ENCODE measurements at places on chromosomes 6 and 20.

- no peak for DNase-seq
Observed at GRCh38 chr20:38685853-38686473, 38.3 kb upstream of the SLC32A1 start.

DNA sequence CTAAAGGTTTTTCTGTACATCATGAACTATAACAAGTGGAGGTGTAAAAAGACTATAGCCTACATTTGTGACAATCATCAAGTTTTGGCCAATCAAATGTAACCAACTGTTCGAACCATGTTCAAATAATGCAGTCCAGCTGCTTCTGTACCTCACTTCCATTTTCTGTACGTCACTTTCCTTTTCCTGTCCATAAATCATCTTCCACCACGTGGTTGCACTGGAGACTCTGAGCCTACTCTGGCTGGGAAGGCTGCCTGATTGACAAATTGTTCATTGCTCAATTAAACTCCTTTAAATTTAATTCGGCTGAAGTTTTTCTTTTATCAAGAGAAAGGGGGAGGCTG lies 270.4 kb upstream of the JARID2 start:
- DNase-seq: no peak

DNA sequence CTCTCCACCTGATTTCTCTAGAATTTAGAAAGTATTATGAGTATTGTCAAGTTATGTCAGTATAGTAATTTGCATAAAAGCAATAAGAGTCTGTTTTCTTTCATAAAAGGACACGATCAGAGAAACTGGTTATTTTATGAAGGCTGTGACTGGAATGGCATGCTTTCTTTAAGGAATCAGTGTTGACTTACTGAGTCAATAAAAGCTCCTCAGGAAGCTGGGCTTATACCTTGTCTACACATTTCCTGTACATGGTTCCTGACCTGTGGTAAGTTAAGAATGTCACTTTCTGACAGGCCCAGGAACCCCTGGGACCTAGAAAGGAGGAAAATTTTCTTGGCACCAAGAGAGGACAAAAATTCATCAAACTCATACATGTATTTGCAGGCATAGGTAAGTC lies 1224.0 kb upstream of the ADGRB3 start:
- DNase-seq: no peak

DNA sequence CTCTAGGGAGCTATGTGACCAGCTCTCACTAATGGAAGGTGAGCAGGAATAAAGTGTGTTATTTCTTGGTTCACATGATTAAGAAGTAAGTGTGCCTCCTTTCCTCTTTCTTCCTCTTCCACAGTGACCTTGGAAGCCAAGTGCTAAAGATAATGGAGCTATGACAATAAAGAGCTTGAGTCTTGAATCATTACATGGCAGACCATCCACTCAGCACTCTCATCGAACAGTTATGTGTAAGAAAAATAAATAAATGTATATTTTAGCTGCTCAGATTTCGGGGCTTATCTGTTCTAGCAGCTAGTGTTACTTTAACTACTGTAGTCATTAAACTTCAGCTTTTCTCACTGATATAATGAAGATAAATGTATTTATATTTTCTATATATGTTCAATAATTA lies 72.9 kb downstream of the HDGFL1 start:
- DNase-seq: no peak

GRCh38 chr6:1055015-1055921 lies 256.6 kb upstream of the FOXQ1 start:
- no peak for DNase-seq

- no peak for DNase-seq
Observed at GRCh38 chr6:75300531-75300855, 15.9 kb upstream of the TMEM30A start.

DNA sequence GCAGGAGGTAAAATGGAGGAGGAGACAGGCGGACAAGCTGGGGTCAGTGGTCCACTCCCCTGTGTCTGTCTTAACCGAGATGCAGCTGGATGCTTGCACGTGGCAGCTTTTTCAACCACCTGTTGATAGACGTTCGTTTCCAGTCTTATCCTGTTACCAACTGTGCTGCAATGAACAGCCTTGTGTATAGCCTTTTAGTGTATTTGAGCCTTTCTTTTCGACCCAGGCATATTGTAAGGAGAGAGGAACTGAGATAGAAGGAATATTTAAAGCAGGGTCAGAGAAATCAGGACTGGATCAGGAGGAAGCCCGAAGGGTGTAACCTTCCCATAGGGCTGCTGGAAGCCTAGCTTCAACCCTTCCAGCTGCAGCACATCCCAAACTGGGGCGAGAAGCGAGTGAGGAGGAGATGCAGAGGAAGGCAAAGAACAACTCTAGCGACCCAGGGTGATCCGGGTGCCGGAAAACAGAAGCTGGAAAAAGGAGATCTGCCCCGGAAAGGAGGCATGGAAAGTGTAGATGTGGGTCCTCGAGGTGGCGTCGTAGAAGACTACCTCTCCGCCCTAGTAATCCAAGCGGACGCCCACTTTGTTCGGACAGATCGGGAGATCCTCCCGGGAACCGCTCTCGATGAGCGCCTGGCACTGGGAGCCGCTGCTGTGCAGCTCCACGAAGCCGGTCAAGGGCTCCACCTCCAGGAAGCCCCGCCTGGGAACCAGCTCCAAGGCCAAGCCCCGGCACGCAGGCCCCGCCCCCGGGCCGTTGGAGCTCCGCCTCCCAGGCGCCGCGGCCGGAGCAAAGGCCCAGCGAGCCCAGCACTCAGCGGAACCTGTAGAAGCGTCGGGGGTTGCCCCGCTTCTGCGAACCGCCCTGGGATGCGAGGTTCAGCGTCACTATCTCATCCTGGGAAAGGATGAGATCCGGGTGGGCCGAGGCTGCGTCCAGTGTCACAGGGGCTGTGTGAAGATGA lies 11.2 kb downstream of the TRIM31 start:
- DNase-seq: peak; percentile 61

DNA sequence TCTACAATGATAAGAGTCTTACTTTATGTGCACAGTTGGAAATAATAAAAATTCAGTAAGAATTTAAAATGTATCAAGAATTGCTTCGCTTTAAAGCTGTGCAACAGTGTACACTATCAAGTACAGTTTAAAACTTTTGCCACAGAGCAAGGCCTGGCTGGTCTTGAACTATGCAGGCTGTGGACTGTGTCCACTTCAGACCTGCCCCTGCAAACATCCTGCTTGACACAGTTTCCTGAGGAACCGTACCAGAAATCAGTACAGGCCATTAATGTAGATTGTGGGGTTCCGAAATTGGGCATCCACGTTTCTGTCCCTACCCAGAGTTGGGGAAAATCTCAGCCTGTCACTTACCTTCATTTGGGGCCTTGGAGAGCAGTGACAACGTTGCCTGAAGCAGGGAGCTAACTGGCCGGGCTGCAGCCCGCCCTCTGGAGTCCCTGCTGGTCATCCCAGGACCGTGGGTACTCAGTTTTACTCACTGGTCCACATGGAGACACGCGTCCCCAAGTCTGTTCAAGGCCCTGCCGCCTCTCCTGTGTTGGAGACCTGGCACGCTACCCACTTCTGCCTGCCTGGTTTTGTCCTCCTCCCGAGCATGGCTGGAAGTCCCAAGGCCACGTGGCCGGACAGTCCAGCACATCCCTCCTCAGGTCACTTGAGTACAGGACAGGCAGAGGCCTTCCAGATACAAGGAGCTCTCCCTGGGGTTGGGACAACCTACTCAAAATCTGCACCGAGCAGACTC lies 8.4 kb downstream of the NINL start:
- DNase-seq: no peak

- no peak for DNase-seq
Observed at GRCh38 chr20:48844996-48845395, 17.2 kb upstream of the PREX1 start.

DNA sequence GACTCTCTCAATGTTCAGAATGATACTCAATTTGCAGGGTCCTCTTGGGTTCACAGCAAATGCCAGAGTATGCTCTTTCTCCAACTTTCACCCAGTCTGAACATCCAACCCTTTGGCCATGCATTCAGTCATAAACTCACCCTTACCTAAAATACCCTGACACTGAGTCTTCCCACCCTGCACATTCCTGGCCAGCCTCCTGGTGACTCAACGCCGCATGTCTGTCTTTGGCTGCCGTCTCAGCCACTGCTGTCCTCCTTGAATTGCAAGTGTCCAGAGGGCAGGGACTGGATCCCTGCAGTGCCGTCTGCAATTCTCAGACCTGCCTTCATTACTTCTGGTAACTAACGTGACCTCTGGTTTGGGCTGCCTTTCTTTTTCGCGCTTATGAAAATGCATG lies 593.4 kb downstream of the QKI start:
- no peak for DNase-seq

GRCh38 chr6:27126815-27127537 lies 120.5 kb upstream of the PRSS16 start:
- peak; percentile 65 for DNase-seq

DNA sequence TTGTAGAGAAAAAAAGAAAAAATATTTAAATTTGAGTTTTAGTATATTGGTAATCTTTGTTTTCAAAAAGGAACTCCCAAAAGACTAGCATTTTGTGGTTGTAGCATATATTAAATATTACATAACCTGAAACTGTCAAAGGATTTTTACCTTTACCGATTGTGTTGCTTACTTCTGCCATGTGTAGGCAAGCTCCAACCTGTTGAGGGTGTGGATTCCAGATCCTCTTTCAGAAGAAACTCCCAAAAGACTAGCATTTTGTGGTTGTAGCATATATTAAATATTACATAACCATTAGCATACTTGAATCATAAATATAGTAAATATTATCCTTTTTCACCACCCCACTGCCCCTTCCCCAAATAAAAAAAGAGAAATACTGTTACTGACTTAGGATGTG lies 3.2 kb downstream of the DSE start:
- no peak for DNase-seq

- DNase-seq: no peak
Observed at GRCh38 chr20:32115211-32115767, 5.8 kb downstream of the TM9SF4 start.

- no peak for DNase-seq
Observed at GRCh38 chr6:53432318-53433161, 83.8 kb upstream of the ELOVL5 start.

DNA sequence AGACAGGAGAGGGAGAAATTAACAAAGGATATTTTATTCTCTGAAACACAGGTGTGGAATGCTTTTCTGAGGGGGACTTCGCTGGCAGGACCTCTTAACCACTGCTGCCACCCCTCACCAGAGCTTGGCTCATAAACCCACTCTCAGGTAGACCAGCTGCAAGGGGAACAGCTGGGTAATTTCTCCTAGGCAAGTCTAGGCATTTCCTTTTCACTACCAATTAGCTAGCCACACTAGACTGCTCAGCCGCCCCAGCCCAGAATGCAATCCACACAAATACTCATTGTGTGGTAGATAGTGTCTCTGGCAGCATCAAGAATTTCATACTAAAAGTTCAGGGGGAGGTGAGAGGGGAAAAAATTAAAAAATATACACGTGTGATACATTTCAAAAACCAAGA lies 267.6 kb upstream of the ID4 start:
- no peak for DNase-seq

DNA sequence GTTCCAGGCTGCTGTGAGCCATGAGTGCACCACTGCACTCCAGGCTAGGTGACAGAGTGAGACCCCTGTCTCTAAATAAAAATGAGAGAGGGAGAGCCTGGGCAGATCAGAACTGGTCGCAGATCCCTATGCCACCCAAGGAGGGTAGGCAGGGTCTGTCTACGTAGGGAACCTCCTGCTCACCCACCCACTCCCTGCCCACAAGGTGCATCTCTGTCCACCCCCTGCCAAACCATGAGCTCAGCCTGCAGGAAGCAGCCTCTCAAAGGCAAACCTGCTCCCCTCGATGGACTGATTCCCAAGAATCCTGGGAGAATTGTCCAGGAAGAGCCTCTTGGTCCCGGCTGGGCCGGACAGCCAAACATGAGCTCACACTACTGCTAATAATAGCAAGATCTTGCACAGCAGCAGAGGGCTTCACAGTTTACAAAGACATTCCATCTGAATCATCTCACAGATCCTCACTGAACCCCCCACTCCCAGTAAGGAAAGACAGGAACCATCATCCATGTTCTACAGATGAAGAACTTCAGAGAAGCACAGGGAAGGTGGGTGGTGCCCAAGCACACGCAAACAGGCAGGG lies 27.8 kb upstream of the TLDC2 start:
- DNase-seq: no peak

DNA sequence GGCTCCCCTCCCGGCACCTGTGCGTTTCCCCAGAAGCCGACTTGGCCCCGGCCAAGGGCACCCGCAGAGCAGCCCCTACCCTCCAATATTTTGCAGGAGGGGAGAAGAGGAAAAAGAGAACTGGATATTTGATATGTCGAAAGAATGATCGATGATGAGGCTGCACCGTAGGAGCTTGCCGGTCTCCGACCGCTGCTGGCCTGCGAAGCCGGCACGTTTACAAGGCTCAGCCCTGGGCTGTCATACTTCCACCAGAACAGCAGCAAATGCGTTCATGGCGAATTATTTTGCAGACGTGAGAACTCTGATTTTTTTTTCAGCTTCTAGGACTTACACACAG lies 296.7 kb downstream of the TFAP2C start:
- DNase-seq: no peak

GRCh38 chr20:7355051-7355450 lies 585.2 kb downstream of the HAO1 start:
- no peak for DNase-seq

GRCh38 chr6:105892577-105893262 lies 193.4 kb upstream of the PRDM1 start:
- no peak for DNase-seq

DNA sequence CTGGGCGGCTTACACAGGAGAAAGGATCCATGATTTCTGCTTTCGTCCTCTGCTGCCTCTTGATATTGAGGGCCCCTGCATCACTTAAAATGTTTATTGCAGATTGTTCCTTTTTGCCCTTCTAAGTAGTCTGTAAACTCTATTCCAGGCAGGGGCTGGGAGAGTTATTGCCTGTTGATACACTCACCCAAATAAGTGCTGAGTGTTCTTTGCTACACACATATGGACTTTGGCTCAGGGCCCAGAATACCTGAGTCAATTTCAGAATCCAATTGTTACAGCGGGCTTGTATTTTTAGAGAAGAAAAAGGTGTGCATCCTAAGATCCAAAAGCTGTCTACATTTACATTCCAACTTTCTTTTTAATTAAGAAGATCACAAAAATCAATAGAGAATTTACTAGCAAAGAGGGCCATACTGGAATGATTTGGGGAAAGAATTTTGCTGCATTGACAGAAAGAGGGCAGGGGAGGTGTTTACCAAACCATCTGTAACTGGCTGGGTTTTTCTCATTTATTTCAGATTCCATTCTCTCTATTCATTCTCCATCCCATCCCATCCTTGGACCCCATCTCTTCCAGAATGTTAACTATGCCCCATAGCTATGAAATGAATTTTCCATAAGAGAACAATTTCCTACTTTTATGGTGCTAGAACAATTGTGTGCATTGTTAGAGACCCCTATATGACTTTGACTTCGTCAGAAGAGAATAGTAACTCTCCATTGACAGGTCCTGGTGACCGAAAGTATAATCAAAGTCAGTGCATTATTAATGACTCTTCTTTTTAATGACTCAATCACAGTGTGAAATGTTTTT lies 959.9 kb upstream of the FLRT3 start:
- DNase-seq: no peak

GRCh38 chr20:56362833-56363413 lies 4.1 kb downstream of the FAM210B start:
- no peak for DNase-seq

- DNase-seq: no peak
Observed at GRCh38 chr6:72953971-72954381, 271.3 kb downstream of the KHDC1L start.
